ENCODE measurements at places on chromosomes 5 and 9. TPM values are rescaled to one million over a fixed set of nuclear protein-coding genes. Genes with fewer than 3 reads are reported as not detected.

Gene HBEGF
- polyA plus RNA-seq = 5.7 TPM

- no peak for DNase-seq
Observed at GRCh38 chr5:82018462-82018861, 46.6 kb downstream of the ATG10 start.

DNA sequence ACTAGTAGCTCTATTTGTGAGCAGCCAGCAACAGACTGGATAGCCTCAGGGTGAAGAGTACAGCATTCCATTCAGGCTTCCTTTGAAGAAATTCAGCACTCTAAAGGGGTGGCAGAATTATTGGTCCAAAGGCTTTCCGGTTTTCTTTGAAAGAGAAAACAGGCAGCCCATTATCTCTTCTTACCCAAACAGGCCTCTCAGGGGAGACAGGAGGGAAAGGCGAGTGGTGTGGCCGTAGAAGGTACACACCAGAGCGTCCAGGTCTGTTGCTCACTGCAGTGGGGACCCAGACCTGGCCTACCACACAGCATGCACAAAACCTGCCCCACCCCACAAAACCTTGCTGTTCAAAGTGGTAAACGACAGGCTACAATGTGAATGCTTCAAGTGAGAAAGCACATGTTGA lies 83.3 kb downstream of the ZNF608 start:
- DNase-seq = no peak

Gene SUSD3
- 4.2 TPM for polyA plus RNA-seq

GRCh38 chr9:91101611-91102168 lies 260.0 kb downstream of the AUH start:
- DNase-seq = no peak

Measured in right lung (tissue), 10 donors.